ENCODE measurements at places on chromosomes 11 and 22.
A peak's percentile ranks its signal among the peaks of the same experiment; 100 is the strongest.

DNA sequence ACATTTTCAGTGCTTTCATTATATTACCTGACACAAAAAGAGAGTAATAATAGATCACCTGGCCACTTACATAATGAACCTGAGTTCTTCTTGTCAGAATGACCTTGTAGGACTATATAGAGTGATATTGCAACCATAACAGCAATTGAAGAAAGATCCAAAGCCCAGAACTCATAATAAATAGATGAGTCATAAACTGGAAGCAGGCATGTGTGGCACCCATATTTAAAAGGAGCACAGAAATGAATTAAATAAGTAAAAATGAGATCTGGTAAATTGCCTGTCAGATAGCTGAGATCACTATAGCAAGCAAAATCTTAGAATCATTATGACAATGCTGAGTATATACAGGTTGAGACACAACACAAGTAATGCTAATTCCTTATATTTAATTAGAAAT, 331.8 kb downstream of the AASDHPPT start:
- no peaks in the 10 kb centered on the region for H3K4me1 ChIP-seq
- no peaks in the 10 kb centered on the region for H3K36me3 ChIP-seq
- H3K27me3 ChIP-seq: no peaks in the 10 kb centered on the region
- H3K4me3 ChIP-seq: no peak overlapping the region

- no peaks in the 10 kb centered on the region for H3K27me3 ChIP-seq
- H3K4me1 ChIP-seq: no peaks in the 10 kb centered on the region
- no peak overlapping the region for H3K27ac ChIP-seq
- no peak overlapping the region for H3K4me3 ChIP-seq
- DNase-seq: no peak
These were observed 12.6 kb upstream of the IL18BP start for GRCh38 chr11:71986131-71986530.

GRCh38 chr11:48020092-48020755, 39.9 kb downstream of the PTPRJ start:
- DNase-seq: no peak
- H3K27me3 ChIP-seq: no peaks in the 10 kb centered on the region
- H3K4me3 ChIP-seq: no peak overlapping the region

DNA sequence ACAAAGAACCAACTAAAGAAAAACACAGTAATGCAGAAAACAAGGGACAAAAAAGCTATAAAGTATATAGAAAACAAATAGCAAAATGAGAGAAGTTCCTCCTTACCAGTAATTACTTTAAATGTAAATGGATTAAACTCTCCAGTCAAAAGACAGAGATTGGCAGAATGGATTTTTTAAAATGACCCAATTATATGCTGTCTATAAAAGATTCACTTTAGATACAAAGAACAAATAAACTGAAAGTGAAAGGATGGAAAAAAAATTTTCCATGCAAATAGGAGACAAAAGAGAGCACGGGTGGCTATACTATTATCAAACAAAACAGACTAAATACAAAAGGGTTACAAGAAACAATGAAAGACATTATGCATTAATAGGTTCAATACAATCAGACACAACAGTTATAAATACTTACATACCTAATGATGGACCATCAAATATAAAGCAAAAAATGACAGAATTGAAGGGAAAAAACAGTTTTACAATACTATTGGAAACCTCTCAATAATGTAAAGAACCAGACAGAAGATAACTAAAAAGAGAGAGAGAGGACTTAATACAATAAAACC, 64.6 kb downstream of the NARS2 start:
- H3K36me3 ChIP-seq: no peaks in the 10 kb centered on the region
- no peak for DNase-seq
- no peak overlapping the region for H3K4me3 ChIP-seq
- no peaks in the 10 kb centered on the region for H3K27me3 ChIP-seq

DNA sequence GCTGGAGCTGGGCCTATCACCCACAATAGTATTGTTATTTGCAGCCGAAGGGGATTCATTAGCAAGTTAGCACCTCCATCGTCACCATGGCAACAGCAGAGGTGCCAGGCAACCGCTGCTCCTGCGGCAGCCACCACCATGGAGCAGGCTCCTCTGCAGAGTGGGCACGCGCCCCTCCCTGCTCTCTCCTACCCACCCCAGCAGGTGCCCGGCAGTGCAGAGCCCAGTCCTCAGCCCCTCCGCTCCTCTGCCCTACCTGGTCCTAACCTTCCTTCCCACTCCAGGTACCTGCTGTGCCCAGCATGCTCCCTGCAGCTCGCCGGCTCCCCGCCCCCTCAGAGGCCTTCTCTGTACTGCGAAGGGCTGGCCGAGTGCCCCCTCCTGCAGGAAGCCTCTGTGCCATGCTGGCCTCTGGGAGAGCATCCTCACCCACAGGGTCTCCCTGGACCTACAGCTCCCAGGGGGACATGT, 3.6 kb downstream of the DUSP8 start:
- H3K27ac ChIP-seq: no peak overlapping the region
- H3K27me3 ChIP-seq: peaks cover 15% of the 10 kb centered on the region
- no peak for DNase-seq
- H3K4me3 ChIP-seq: no peak overlapping the region

DNA sequence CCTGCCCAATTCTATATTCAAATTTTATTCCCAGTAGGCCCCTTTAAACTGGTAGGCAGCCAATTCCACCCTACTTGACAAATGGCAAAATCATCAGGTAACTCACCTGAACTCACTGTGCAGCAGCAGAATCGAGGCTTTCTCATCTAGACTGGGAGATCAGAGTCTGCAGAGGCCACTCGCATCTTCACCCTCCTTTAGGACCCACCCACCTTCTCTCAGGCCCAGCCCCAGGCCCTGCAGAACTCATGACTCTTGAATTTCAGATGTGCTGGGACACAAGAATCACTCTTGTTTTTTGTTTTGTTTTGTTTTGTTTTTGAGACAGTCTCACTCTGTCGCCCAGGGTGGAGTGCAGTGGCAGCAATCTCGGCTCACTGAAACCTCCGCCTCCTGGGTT, 38.8 kb downstream of the MICAL3 start:
- H3K36me3 ChIP-seq: no peaks in the 10 kb centered on the region
- H3K4me1 ChIP-seq: peaks cover 25% of the 10 kb centered on the region
- no peak for DNase-seq
- H3K27me3 ChIP-seq: no peaks in the 10 kb centered on the region
- no peak overlapping the region for H3K4me3 ChIP-seq
- no peak overlapping the region for H3K27ac ChIP-seq

GRCh38 chr11:70399681-70400112, 1.4 kb downstream of the CTTN start:
- H3K4me3 ChIP-seq: peak overlapping the region; percentile 85
- H3K4me1 ChIP-seq: peaks cover 26% of the 10 kb centered on the region
- H3K27ac ChIP-seq: peak overlapping the region; percentile 87
- H3K27me3 ChIP-seq: no peaks in the 10 kb centered on the region
- peaks cover 42% of the 10 kb centered on the region for H3K36me3 ChIP-seq

DNA sequence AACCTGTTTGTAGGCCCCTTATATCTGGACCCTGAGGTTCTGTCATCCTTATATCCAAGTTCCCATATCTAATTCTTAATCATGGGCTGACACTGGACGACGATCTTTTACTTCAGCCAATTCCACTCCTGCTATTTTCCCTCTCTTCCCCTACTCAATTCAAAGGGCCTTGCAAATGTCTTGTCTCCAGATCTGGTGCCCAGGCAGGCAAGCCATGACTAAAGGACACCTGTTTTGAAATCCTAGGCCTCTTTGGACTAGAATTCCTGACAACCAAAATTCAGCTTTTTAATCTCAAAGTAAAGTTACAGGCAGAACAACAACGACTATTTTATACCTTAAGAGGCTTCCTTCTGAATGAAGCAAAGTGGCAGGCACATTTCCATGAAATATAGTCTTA, 963.4 kb downstream of the DLG2 start:
- no peak overlapping the region for H3K27ac ChIP-seq
- H3K36me3 ChIP-seq: no peaks in the 10 kb centered on the region
- no peak overlapping the region for H3K4me3 ChIP-seq
- DNase-seq: no peak
- no peaks in the 10 kb centered on the region for H3K27me3 ChIP-seq
- H3K4me1 ChIP-seq: no peaks in the 10 kb centered on the region

DNA sequence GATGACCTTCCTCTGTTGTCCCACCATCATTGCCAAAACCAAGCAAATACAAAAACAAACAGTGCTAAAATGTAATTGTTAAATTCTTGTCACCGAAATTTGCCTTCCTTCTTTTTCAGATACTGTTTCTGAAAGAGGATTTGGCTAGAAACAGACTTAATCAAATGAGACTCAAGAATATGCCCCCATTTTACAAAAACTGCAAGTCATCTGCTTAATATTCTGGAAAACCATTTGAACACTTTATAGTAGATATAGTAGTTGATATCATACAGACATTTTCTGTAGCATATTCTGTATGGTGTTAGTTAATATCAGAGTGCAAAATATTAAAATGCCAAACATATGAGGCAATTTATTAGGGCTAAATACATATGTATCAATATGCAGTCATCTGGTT, 3.5 kb downstream of the OR5M1 start:
- no peak for DNase-seq
- no peaks in the 10 kb centered on the region for H3K27me3 ChIP-seq
- H3K4me1 ChIP-seq: no peaks in the 10 kb centered on the region
- H3K27ac ChIP-seq: no peak overlapping the region

- H3K4me3 ChIP-seq: no peak overlapping the region
- H3K4me1 ChIP-seq: no peaks in the 10 kb centered on the region
- peaks cover 18% of the 10 kb centered on the region for H3K27me3 ChIP-seq
- H3K27ac ChIP-seq: no peak overlapping the region
These were observed 12.5 kb upstream of the OR52I2 start for GRCh38 chr11:4569075-4569474.

DNA sequence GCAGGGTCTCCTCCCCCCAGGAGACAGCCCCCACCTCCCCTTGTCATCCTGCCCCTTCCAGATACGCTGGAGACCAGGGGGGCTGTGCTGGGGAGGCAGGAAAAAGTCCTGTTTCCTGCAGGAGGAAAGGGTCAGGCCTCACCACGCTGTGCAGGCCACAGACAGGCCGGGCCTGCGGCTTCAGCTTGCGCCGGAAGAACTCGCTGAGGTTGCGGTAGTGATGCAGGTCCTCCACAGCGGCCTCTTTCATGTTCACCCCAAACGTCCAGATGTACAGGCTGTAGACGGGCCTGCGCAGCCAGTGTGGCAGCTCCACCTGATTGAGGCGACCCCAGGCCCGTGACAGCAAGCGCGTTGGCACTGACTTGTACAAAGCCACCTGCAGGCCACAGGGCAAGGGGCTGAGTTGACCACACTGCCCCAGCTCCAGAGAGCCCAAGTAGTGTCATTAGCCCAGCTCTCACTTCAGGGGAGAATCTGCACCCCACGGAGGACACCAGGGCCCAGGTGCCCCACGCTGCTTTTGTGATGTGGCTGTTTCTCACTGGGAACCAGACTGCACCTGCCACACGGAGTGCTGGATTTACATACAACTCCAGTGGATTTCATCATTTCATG, 40.4 kb downstream of the PISD start:
- H3K4me3 ChIP-seq: no peak overlapping the region
- no peaks in the 10 kb centered on the region for H3K27me3 ChIP-seq
- H3K27ac ChIP-seq: no peak overlapping the region

DNA sequence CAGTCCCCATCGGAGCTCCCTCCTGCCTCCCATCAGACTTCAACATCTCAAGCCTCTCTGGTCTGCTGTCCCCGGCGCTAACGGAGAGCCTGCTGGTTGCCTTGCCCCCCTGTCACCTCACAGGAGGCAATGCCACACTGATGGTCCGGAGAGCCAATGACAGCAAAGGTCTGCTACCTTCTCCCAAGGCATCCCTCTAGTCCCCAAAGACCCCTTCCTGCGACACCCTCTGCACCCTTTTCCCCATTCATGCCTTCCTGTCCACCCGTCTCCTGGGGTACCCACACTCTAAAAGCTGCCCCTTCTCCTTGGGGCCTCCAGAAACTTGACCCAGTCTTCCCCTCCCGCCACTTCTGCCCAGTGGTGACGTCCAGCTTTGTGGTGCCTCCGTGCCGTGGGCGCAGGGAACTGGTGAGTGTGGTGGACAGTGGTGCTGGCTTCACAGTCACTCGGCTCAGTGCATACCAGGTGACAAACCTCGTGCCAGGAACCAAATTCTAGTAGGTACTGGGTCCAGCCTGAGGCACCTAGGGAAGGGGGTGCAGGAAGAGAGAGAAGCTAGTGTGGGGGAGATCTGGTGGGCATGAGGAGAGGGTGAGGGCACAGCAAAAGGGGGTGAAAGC, 860 bp downstream of the UPK2 start:
- no peak overlapping the region for H3K4me3 ChIP-seq
- no peaks in the 10 kb centered on the region for H3K36me3 ChIP-seq

GRCh38 chr11:2451916-2452315, 7.1 kb downstream of the KCNQ1 start:
- H3K4me3 ChIP-seq: no peak overlapping the region
- H3K36me3 ChIP-seq: no peaks in the 10 kb centered on the region
- DNase-seq: no peak
- peaks cover 56% of the 10 kb centered on the region for H3K27me3 ChIP-seq
- no peak overlapping the region for H3K27ac ChIP-seq

DNA sequence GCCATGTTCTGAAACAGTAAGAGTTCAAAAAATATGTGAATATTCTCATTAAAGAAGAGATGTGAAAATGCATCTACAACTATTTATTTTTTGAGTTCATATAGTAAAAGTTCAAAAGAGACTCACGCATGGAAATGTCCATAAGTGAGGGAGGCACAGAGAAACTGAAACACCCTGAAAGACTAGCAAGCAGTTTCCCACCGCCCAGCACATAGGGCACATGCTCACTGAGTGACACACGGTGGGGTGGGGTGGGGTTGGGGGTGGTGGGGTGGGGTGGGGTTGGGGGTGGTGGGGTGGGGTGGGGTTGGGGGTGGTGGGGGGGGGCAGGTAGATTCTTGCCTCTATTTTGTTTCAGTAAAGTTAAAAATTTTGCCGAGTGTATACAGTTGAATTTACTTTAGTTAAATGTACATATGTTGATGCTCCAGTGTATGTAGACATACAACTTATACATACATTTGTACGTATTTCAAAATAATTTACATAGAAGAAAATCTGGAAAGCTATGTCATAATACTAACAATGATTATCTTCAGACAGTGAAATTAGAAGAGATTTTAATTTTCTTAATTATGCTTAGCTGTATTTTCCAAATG, 6.3 kb downstream of the CCDC34 start:
- no peak overlapping the region for H3K4me3 ChIP-seq
- H3K4me1 ChIP-seq: peaks cover 17% of the 10 kb centered on the region
- no peaks in the 10 kb centered on the region for H3K27me3 ChIP-seq
- no peak overlapping the region for H3K27ac ChIP-seq
- DNase-seq: no peak

DNA sequence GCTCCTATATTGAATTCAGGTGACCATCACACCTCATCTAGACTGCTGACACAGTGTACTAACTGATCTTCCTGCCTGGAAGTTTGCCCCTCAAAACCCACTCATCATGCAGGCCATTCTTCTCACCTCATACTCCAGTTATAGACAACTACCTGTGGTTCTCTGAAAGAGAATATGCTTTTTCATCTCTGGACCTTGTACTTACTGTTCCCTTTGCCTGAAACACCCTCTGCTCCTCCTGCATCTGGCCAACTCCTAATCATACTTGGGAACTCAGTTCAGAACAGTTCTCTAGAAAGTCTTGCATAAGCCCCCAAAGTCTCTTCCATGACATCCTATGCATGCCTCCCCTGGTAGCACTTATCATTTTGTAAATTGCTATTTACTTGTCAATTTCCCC, 28.2 kb upstream of the P4HA3 start:
- H3K36me3 ChIP-seq: no peaks in the 10 kb centered on the region
- H3K4me3 ChIP-seq: no peak overlapping the region
- no peak overlapping the region for H3K27ac ChIP-seq
- no peaks in the 10 kb centered on the region for H3K4me1 ChIP-seq
- no peaks in the 10 kb centered on the region for H3K27me3 ChIP-seq

All from K562 (cell line).